ENCODE measurements at places on chromosomes 13 and 19.

DNA sequence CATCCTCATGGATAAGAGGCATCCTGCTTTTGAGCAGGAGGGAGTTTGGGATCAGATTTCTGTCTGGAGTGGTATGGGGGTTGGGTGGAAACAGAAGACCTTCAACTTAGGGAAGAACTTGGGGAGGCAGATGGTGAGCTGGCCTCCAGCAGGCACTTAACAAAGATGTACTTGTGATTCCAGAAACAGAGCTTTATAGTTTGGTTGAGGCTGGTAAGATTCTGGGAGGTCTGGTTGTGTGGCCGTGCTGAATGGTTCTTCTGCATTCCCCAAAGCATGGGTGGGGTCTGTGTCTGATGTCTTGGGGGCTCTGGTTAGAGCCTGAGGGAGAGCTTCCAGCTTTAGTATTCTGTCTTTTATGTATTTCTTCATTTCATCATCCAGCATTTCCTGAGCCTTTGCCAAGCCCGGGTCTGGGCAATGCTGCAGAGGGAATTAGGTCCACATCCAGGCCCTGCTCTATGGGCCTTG lies 4.8 kb downstream of the MEGF8 start:
- no peak for DNase-seq

DNA sequence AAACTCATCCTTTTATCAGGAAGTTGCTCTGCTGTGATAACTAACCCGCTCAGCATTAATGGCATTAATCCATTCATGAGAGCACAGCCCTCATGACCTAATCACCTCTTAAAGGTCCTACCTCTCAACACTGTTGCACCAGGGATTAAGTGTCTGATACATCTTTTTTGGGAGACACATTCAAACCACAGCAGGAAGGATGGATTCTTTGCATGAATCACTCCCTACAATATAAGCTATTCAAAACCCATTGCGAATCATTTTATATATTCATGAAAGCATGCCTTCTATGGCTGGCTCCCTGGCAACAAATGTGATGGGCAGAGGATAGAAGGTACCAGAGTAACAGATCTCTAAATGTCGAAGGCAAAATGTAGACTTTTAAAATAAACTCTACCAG lies 27.6 kb downstream of the ARL11 start:
- DNase-seq = no peak

- DNase-seq = no peak
These were observed 137.8 kb upstream of the SOX1 start for GRCh38 chr13:111929036-111929616.

DNA sequence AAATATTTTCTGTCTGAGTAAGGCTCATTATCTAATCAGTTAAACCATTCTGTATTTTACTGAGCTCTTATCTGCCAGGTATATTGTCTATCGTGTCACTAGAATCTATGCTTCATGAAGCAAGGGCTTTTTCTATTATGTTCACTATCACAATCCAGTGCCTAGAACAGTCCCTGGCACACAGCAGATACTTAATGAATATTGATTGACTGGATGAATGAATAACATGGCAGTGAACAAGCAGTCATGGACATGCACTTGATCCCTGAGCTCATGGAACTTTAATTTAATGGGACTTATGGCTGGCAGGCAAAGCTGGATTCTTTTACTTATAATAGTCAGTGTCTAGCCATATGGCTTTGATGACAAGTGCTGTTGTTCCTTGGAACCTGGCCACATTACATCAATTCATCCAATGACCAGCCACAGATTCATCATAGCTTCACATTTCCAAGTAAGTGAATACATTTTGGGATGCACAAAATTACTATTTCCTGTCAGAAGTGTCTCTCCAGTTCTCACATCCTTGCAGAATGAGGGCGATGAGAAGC lies 214.8 kb downstream of the COG6 start:
- DNase-seq = no peak

DNA sequence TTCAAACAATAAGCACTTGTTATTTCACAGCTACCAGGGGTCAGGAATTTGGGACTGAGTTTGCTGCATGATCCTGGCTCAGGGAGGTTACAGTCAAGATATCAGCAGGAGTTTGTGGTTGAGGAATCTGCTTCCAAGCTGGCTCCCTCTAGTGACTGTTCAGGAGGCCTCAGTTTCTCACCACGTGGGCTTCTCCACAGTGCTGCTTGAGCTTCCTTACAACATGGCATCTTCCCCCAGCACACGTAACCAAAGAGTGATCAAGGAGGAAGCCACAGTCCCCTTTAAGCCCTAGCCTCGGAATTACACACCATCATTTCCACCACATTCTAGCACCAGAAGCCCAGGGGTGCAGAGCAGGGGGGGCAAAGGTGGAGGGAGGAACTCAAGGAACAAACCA lies 28.8 kb downstream of the CELF5 start:
- DNase-seq = no peak

GRCh38 chr13:71879129-71879535 lies 12.1 kb upstream of the DACH1 start:
- DNase-seq = no peak

DNA sequence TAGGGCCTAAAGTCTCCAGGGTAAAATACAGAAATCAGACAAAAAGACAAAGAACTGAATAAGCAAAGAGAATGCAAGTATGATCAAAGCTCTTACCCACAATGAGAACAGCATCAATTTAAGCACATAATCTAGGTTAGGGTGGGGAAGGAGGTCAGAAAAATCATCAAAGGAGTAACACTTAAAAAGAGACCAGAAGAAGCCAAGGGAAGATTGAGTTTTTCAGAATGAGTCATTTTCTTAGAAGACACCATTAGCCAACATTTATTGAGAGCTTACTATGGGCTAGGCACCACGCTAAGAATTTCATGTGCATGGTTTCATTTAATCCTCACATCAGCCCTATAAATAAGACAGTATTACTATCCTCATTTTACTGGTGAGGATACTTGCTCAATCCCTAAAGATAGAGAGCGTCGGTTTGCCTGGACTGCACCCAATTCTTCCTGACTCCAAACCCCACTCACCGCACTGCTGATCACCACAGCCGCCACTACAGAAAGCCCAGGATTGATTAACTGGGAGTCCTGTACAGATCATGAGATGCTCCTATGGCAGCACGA lies 1.7 kb upstream of the SHISA2 start:
- no peak for DNase-seq

DNA sequence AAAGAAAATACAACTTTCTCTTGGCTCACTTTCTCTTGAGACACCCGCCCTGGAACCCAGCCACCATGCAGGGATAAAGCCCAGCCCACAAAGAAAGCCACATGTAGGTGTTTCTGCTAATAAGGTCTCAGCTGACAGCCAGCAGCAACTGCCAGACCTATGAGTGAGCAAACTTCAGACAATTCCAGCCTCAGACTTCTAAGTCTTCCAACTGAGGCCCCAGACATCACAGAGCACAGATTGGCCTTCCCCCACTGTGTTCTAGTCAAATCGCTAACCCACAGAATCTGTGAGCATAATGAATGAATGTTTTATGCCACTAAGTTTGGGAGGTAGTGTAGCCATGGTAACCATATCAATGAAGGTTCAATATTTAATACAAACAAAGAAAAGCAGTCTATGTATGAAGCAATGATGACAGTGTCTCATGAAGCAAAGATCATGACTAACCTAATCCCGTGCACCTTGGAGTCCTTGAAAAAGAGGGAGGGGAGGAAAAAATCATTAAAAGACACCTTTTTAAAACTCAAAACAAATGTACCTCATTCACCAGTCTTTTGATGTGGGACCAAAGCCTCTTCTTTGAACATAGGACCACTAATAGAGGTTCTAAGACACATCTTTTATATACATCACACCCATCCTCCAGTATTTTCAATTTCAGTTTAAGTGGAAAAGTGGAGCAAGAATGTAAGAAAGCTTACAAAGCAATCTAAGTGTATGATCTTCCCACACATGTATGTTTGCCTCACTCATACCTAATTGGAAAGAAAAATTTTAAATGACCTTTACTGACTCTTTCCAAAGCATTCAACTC lies 6.2 kb downstream of the MRPS31 start:
- DNase-seq = no peak

Data from stimulated activated CD8-positive, alpha-beta memory T cell treated with anti-CD3 and anti-CD28 coated beads, Interleukin-2, amount 100 ng/mL, for 1 hour (primary cell).